Fibroblast of skin of abdomen (primary cell): ENCODE measurements at places on chromosomes 6 and 20.

DNA sequence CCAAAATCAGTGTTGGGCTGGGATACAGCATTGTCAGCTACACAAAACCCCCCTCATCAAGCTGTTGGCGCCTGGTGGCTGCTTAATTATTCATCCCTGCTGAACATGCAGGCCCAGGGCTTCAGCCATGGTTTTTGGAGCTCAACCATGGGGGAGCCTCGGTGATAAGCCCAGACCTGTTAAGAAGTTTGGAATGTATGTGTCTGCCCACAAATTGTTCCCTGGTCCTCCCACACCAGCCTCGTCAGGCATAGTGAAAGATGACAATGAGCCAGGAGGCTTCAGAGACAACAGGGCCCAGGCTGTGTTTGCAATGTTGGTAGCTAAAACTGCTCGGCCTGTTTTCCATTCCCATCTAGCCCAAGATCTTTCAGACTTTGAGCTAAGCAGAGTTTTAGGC is 34.8 kb upstream of the SIRPA start:
- DNase-seq, result peak; percentile 89

DNA sequence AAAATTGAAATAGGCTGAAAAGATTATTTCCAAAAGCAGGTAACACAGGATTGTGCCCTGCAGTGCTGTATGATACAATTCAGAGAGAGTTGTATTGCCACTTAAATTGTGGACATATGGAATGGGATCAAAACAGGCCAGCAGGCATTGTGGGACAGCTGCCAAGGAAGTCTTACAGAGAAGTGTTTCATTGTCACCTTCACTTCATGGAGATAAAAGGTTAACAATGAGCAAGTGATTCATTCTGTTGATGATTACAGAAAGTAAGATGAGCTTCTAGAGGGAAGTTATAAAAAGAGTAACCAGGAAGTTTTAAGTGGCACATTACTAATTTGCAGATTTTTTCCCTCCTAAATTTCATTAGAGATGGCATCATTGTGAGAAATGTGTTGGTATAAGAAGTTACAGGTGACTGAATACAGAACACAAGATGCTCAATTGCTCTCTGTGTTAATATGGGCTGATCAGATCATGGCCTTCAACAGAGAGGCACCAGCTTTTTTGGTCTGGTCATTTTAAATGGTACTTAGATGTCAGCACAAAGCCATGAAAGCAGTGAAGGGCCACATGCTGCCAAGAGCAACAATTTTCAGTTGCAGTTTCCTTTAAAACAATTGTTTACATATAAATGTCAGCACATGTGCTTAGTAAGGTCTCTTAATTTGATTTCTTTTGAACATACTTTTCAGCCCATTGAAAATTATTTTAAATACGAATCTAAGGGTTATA is 402.5 kb upstream of the FKBP1C start:
- DNase-seq, result no peak

DNA sequence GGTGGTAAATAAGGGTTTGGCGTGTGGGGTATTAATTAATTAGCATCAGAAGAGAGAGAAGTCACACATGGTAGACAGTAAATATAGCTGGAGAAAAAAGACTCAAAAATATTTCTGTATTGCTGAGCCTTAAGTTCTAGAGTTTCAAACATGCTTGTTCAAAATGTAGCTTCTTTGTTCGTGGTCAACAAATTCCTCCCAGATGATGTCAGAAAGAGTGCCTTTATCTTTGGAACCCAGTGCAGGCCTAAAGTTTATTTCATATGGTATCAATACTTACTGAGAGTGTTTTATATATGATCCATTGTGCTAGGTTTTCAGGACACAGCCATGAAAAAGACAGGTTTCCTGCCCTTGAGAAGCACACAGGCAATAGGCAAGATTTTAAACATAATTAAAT is 18.3 kb downstream of the MARCKS start:
- DNase-seq, result peak; percentile 79

DNA sequence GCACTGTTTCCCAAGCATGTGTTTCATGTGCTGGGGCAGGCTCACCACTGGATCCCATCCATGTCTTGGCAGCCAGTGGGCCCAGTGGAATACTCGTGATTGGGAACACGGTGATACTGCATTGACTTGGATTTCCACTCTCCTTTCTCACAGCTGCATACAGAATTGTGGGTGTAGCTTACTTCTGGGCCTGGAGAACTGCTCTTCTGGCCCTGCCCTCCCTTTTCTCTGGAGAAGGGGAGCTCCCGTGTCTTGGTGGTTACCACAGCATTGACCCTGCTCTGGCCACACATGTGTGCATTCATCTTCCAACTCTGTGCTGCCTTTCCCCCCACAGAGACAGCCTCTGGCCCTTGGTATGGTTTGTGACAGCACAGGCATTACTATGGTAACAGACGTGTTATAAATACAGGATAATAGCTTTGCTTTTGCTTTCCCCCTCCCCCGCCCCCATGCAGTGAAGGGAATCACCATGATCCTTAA is 21.6 kb downstream of the SOBP start:
- DNase-seq, result no peak

DNA sequence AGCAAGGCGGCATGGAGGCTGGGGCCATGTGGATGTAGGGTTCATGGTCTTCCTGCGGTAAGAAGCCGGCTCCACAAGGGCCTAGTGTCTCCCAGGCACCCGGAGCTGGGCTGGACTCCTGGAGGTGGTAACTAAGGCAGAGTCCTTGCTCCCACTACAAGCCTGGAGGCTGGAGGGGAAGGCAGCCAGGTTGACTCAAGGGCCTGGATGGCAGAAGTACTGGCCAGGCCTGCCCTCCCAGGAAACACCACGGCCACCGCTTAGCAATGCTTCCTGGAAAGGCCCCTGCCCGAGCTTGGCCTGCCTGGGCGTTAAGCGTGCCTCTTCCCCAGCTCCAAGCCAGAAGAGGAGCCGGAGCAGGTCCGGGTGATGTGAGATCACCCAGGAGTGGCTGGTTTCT is 182.0 kb downstream of the ZDHHC14 start:
- no peak for DNase-seq

GRCh38 chr6:16217156-16217721 is 21.1 kb upstream of the GMPR start:
- no peak for DNase-seq
